ENCODE measurements at places on chromosomes 16 and 17.

- DNase-seq: no peak
Measured at GRCh38 chr17:39146273-39146672, 5.2 kb downstream of the PLXDC1 start.

GRCh38 chr16:77993111-77993985 lies 29.0 kb upstream of the CLEC3A start:
- DNase-seq: peak; percentile 28

- DNase-seq: no peak
Measured at GRCh38 chr17:50651661-50652060, 17.0 kb downstream of the ABCC3 start.

DNA sequence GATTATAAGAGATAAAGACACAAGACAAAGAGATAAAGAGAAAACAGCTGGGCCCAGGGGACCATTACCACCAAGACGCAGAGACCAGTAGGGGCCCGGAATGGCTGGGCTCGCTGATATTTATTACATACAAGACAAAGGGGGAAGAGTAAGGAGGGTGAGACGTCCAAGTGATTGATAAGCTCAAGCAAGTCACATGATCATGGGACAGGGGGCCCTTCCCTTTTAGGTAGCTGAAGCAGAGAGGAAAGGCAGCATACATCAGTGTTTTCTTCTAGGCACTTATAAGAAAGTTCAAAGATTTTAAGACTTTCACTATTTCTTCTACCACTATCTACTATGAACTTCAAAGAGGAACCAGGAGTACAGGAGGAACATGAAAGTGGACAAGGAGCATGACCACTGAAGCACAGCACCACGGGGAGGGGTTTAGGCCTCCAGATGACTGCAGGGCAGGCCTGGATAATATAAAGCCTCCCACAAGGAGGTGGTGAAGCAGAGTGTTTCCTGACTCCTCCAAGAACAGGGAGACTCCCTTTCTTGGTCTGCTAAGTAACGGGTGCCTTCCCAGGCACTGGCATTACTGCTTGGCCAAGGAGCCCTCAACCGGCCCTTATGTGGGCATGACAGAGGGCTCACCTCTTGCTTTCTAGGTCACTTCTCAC lies 63.9 kb upstream of the ARL4D start:
- no peak for DNase-seq

- peak; percentile 24 for DNase-seq
Measured at GRCh38 chr17:8836821-8837562, 30.5 kb downstream of the PIK3R6 start.

DNA sequence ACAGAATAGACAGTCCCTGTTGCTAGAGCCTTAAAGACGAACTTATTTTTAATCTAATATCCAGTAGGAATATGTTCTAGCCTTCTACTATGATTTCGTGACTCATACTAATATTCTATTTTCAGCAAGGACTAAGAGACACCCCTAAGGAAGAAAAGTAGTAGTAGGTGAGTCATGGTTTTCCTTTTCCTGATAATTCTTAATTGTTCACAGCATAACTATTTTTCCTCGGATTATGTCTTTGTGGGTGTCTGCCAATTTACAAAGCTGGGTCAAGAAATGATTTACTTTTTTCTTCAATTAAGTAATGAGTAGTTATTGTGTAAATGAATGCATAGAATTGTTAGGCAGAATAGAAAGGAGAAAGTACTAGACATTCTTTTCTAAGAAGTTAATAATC lies 292.2 kb downstream of the TOX3 start:
- peak; percentile 11 for DNase-seq

- no peak for DNase-seq
Measured at GRCh38 chr16:30064729-30065101, 845 bp upstream of the ALDOA start.

DNA sequence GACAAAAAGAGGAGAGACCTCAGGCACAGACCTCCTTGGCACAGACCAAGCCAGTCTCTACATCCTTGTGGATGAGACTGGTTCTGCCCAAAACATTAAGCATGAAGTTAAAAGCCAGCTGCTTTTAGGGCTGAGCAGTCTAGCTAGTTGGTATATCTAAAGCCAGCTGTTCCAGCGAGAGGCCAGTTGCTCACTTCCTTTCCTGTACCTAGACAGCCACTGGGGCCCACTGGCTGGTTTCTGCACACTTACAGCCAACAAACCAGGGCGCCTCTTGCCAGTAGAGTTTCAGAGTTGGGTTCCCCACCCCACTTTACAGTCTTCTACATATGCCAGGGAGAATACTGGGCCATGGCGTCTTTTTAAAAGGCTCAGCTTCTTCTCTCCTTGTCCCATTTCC lies 242.4 kb downstream of the ZFHX3 start:
- no peak for DNase-seq

DNA sequence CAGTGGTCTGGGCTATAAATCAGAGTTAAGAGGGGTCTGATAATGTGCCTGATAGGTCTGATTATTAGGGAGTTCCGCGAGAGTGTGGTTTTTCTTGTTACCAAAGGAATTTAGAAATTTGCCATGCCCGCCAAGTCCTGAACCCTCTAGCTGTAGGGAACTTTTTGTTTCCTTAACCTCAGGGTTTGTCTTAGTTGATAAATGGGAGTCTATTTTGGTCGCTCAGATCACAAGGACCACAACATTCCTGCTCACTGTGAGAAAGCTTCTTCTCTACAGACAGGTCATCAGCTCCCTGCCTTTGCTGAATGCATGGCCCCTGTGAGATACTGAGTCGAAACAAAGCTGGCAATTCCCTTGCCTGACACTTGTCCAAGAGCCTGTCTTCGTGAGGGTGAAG lies 497.8 kb downstream of the HS3ST4 start:
- no peak for DNase-seq

DNA sequence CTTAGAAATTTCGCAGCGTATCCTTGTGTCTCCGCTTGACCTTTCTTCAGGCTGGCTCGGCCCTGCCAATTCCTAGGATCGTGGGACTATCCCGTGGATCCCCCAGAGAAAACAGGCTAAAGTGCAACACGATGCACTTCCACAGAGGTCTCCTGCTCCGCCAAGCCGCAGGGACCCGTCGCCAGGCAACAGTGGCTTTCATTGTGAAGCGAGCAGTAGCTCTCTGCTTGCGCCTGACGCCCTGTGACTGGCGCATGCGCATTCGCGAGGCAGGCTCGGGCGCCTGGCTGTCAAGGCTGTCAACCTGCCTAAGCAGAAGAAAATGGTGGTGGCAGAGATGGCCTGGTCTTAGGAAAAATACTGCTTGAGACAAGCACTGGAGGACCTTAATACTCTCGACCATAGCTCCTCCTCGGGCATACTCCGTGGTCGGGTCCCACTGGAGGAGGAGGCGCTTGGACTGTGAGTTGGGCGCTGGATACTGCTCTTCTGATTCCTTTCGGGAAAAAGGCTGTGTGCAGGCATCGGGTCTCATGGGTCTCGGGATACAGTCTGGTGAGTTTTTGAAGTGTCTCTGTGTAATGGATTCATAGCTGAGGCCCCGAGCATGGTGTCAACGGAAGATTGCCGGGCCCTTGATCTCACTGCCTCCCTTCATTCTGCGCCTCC lies 2336.1 kb downstream of the TP53TG3F start:
- DNase-seq: no peak

GRCh38 chr17:55063885-55064874 lies 95.6 kb downstream of the STXBP4 start:
- no peak for DNase-seq

GRCh38 chr17:46836500-46836899 lies 14.9 kb upstream of the WNT9B start:
- no peak for DNase-seq

DNA sequence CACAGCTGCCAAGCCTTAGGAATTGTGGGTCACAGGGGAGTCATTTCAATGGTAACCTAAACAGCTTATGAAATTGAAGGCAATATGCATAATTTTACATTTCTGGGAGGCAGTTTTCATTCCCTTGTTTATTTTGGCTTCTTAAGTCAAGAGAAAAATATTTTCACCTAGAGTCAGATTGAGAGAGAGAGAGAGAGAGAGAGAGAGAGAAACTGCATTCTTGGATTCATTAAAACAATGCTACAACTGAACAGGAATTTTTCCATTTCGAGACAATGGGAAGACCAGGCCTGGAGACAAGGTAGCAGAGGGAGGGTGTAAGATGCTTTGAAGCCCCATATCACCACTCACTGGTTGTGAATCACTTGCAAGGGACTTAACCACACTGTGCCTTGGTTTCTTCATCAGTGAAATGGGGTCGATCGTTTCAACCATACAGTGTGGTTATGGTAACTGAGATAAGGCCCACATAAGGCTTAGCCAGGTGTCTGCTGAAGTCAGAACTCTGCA lies 224.7 kb upstream of the IRX3 start:
- peak; percentile 96 for DNase-seq

DNA sequence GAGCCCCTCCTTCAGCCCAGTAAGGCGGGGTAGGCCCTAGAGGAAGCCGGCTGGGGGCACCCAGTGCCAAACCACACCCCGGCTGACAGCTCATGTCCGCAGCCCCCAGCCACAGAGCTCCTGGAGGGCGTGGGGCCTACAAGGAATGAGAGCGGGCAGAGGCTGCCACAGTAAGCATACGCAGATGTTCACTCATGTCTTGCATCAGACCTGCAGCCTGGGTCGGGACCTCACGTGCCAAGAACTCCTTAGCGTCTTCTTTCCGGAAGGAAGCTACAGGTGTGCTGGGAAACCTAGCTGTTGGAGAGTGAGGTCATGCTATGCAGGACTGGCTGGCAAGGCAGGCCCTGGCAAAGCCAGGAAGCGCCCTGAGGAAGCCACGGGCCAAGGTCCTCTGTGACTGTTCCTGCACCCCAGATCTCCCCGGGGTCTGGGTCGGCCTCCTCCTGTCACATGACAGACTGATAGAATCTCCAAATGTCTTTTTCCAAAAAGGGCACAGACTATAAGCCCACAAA lies 1.6 kb downstream of the ZNF598 start:
- DNase-seq: peak; percentile 55

DNA sequence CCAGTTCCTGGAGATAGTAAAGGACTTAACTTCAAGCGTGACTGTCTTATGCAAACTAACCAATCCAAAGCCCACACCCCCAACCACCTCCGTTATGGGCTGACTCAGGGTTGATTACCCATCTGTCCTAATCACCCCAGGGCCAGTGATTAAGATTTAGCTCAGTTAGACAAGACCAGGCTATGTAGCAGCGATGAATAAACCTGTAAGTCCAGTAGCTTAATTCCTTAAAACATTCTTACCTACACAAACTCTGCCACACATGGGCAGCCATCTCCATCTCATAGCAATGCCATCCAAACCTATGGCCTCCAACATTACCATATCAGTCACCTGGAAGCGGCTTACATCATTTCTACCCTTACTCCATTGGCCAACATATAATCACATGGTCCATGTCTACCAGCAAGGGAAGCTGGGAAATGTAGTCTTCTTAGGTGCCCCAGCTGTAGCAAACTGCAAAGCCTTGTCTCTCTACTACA lies 266.7 kb downstream of the SHISA9 start:
- no peak for DNase-seq

GRCh38 chr16:55585631-55586030 lies 19.1 kb downstream of the CAPNS2 start:
- DNase-seq: no peak

GRCh38 chr16:13110124-13110796 lies 208.9 kb downstream of the SHISA9 start:
- peak; percentile 11 for DNase-seq

- no peak for DNase-seq
Measured at GRCh38 chr17:78347453-78347852, 12.4 kb downstream of the SOCS3 start.

DNA sequence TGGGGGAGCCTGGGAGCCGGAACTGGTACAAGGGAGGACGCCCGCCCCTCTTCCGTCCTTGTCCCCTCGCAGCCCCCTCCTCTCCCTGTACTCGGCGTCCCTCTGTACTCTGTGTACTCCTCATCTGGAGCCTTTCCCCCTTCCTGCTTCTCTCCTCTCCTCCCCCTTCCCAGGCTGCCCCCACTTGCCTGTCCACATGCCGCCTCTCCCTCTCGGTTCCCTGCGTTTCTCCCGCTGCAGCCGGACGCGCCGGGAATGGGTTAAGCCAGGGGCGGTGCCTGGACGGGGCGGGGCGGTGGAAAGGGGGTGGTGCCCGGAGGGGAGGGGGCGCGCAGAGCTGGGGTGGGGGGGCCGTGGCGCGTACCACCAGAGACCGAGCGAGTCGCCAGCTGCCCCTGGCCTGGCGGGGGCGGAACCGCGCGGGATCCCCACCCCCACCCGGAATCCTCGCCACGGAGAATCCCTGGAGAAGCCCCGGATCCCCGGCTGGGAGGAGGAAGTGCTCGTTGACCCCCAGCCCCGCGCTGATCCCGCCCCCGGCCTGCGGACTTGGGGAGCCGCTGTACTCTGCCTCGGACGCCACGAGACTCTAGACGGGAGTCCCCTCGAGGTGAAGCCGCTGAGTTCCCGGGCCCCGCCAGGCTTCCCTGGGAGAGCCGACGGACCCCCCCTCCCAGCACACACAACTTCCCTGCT lies 22.6 kb downstream of the GJD3 start:
- peak; percentile 58 for DNase-seq

DNA sequence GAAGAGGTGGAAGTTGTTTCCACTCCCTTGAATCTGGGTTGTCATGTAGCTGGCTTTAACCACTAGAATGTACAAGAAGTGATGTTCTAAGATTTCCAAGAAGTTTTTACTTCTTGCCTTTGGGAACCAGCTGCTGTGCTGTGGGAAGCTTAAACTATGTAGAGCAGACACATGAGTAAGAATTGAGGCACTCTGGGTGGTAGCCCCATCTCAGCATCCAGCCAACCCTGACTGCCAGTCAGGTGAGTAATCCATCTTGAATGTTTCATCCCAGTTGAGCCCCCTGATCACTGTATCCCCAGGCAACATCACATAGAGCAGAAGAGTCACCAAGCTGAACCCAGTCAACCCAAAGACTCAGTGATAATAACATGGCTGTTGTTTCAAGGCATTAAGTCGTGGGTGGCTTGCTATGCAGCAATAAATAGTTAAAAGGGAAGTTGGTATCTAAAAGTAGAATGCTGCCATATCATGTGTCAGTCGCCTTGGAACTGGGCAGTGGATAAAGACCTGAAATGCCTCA lies 62.8 kb upstream of the GPR139 start:
- DNase-seq: no peak

GRCh38 chr17:60392845-60393702 lies 1.1 kb upstream of the USP32 start:
- peak; percentile 51 for DNase-seq

GRCh38 chr16:10729104-10730048 lies 14.3 kb upstream of the NUBP1 start:
- DNase-seq: peak; percentile 30

DNA sequence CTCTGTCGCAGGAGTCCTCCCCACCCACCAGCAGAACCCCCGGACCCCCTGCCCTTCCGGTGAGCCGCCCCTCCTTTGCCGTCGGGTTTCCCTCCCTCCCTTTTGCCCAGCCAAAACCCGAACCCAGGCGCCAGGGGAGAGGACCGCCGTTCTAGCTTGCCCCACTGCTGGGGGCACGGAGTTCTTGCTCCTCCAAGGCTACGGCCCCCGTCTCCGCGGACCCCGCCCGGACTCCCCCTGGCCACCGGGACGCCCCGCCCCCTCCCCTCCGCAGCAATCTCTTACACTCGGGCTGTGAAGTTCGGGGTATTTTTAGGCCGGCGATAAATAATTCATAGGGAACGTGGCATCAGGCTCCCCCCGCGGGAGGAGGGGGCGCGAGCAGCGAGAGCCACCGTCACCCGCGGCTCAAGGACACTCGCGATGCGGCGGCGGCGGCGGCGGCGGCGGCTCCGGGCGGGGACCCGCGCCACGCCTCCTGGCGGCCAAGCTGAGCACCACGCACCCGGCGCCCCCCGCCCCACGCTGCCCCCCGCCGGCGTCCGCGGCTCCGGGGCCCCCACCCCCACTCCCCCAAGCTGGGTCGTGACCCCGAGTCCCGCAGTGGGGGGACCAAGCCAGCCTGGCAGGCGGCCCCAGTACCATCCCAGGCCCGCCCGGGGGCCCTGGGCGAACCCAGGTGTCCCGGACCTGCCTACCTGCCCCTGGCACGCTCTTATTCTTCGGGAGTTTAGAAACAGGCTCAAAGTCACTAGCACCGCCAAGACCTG lies at the start of gene GRIN2C:
TSS of gene GRIN2C (minus strand) at position 427 of the 770 bp plus-strand sequence. CDS start 4,793 bp downstream, outside the sequence.
- DNase-seq: no peak
